CD4-positive, alpha-beta T cell treated with Interleukin-1 beta for 1 hour (primary cell): ENCODE measurements at places on chromosomes 1 and 21.
A peak's percentile ranks its signal among the peaks of the same experiment; 100 is the strongest.

DNA sequence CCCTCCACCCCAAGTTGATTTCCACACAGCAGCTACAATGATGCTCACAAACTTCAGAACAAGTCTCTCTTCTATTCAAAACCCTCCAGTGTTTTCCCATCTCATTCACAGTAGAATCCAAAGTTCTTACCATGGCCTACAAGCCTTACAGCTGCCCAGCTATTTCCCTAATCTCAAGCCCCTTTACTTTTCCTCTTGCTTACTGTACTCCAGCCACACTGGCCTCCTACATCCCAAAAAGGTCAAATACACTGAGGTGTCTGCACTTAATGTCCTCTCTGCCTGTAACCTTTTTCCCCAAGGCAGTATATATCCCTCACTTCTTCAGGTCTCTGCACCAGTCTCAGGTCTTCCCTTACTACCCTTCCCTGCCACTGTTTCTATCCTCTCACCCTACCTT, 2.6 kb downstream of the RAP1A start:
- DNase-seq, result no peak

DNA sequence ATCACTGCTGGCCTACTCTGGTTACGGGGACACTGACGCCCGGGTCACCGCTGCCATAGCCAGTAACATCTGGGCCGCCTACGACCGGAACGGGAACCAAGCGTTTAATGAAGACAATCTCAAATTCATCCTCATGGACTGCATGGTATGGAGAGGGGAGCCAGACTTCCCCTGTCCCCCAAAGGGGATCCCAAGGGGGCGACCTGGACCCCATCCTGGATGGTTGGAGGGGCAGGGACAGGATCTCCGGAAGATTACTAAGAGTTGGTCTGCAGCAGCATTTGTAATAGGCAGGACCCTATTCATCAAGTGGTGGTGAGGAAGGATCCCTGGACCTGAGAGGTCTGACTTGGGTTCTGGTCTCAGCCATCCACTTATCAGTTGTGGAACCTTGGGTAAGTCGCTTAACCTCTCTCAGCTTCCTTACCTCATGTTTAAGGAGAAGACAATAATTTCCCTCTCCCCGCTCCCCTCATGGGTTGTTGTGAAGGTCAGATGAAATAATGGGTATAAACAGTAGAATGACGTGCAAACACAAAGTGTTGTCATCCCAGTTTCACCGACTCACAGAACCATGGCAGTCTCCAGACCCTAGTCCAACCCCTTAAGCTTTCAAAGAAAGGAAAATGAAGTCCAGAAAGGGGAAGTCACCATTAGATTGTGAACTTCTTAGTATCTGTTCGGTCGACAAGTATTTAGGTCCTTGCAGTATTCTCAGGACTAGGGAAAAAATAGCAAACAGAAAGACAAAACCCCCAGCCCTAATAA, 883 bp downstream of the LAMTOR2 start:
- DNase-seq, result no peak

GRCh38 chr21:21232320-21232719, 234.1 kb downstream of the NCAM2 start:
- no peak for DNase-seq

DNA sequence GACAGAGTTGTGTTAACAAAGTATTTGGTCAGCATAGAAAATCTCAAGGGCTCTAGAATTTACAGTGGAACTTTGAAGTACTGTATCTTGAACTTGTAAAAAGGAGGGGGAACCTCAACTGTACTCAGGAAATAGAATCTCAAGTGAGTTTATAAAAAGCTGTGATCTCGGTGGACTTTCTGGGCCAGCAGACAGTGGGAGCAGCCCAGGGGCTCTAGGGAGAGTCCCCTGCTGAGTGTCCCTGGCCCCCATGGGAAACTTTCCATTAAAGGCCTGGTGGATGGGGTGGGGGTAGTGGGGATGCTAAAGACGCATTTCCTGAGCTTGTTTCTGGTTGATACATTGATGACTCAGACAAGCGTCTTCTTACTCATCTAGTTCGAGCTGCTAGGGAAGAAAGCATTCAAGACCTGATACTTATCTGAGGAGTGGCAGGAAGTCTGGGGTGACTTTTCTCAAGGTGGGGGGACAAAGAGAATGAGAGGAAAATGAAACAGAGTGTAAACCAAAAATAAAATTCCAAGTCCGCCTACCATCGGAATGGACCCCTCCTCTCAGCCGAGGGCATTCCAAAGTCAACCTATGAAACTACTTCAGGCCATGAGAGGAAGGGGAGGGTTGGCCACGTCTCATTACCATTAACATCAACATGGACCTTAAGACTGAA, 65.5 kb downstream of the NID1 start:
- peak; percentile 86 for DNase-seq

DNA sequence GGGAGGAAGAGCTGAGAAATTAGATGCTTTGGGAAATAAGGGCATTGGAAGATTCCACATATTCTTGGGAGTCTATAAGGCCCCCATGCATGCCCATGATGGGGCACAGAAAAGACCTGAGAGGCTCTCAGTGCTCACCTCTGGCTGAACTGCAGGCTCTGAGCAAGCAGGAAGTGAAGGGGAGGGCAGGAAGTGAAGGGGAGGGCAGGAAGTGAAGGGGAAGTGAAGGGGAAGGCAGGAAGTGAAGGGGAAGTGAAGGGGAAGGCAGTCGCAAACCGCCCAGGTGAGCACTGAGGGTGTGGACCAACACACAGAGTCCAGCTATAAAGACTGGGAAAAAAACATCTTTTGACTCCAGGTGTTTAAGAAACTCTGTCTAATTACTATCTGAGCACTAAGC, 3.5 kb downstream of the KRTAP10-9 start:
- DNase-seq, result peak; percentile 13

- no peak for DNase-seq
Measured at GRCh38 chr1:37724575-37724974, 32.3 kb downstream of the CDCA8 start.

DNA sequence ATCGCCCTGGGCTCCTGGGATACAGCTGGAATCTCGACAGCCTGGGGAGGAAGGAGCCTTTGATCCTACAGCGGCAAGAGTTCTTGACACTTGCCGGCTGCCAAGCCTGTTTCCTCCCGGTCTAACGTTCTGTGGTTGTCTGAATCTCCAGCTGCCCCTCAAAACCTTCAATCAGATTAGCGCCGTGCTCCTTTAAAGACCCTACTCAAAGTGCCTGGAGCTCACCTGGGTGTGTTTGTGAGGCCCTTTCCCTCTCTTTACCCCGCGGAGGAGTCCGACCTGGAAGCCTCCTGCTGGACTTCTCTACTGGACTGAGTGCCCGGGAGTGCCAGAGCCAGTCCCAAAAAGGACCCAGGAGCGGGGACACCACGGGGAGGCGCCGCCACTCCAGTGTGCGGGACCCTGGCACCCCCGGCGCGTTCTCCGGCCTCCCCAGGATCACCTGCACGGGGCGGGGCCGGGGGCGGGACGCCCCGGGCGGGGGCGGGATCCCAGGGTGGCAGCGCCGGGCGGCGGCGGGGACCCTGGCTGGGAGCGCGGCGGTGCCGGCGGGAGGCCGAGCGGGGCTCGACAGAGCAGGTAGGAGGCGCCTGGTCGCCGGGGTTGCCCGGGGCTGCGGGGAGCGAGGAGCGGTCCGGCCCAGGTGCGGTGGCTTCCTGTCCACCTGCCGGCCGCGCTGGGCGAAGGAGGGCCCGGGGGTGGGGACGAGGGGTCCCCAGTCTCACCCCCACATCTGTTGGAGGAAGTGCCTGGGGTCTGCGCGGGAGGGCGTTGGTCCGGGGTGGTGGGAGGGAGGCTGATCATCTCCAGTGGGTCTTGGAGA, at the start of gene NCMAP:
Gene NCMAP, plus strand, starts transcription at position 497 of the 823 bp plus-strand sequence. CDS start 39,344 bp downstream, outside the sequence.
- peak; percentile 39 for DNase-seq

DNA sequence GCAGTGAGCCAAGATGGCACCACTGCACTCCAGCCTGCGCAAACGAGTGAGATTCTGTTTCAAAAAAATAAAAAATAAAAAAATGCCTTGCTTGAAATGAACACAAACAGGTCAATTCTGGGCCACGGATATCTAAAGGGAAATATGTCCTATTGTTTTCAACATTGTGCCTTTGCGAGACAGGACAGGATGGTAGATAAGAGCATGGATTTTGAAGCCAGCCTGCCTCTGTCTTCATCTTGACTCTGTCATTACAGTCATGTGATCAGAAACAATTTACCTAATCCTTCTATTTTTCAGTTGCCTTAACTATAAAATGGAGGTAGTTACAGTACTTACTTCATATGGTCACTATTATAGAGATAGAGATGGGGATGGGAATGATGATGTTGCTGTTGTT, 56.7 kb upstream of the ZSWIM5 start:
- no peak for DNase-seq

DNA sequence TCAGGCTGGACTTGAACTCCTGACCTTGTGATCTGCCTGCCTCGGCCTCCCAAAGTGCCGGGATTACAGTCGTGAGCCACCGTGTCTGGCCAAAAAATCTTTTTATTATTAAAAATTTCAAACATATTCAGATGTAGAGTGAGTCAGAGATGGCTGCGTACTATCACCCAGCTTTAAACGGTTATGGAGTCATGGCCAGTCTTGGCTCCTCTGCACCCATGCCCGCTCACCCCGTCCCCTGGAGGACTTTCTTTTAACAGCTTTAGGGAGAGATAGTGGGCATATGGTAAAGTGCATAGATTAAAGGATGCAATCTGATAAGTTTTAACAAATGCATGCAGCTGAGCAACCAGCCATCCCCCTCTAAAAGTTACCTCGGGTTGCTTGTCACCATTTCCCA, 51.8 kb downstream of the TNFRSF8 start:
- DNase-seq, result no peak

GRCh38 chr1:225602590-225603206, 50.2 kb downstream of the ENAH start:
- DNase-seq, result no peak

DNA sequence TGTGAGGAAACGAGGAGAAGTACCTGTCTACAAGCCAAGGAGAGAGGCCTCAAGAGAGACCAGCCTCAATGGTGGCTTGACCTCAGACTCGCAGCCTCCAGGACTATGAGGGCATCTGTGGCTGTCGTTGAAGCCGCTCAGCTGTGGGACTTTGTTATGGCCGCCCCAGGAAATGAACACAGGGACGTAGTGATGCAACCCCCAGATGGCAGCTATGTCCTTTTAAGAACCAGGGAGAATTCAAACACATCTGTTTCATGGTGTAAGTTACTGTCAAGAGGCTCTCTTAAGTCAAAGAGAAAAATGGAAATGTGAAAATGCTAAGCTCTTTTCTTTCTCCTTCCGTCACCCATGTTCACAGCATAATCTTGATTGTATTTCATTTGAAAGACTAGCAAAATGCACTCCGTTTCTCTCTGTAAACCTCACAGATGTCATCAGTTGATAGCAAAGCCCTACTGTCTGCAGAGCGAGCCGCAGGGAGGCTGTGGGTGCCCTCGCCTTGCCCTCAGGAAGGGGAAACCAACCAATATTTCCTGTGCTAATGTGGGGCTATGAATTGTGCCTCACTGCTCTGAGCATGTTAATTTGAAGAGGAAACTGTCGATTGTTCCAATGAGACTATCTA, 21.3 kb downstream of the UBASH3A start:
- DNase-seq, result peak; percentile 77

DNA sequence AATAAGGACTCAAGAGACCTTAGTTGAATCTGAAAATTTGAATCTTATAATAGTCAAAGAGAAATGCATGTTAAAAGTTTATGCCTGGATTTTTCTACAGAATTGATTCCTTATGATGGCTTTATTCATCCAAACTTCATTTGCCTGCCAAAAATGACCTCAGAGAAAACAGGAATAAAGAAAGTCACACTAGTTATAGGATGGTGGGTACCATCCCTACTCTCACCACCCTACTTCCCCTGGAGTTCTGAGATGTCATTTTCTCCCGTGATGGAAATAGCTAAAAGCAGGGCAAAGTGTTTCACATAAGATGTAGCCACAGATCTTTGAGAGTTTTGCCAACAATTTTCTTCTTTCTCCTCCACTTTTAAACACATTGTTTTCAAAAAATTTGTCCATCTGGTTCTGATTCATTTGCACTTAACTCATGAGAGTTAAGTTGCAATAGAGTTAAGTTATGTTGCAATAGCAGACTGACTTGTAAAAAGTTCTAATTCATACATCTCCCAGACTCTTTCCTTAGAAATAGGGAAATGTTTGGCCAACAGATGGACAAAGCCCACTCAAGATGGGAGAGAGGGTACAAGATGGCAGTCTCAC, 384.6 kb downstream of the PLPP3 start:
- DNase-seq, result no peak

DNA sequence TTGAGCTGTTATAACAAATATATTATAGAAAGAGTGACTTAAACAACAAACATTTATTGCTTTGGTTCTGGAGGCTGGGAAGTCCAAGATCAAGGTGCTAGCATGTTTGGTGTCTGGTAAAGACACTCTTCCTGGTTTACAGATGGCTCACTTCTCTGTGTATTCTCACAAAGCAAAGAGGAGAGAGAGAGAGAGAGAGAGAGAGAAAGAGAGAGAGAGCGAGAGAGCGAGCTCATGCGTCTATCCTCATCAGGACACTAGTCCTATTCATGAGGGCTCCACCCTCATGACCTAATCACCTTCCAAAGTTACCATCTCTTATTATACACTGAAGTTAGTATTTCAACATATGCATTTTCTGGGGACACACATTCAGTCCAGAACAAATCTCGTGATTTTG, 32.7 kb upstream of the PCP4 start:
- DNase-seq, result no peak

DNA sequence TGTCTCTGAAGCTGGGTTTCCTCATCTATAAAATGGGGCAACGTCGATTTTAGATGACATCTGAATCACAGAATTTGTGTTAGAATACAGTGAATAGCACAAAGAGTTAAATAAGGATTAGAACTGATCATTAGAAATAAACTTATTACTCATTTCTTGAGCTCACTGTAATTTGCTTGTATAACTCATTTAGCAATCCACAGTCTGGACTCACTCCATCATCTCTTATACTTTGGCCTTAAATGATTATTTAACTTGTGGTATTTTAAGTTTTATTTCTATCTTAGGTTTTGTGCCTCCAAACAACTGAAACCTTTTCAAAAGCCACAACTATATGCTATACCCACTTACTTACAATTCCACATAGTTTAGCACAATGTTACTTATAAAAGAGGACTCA, 128.0 kb downstream of the CDC42BPA start:
- no peak for DNase-seq

GRCh38 chr1:185526344-185527307, 207.6 kb upstream of the HMCN1 start:
- no peak for DNase-seq

GRCh38 chr1:3653286-3653618, 936 bp downstream of the TP73 start:
- DNase-seq, result no peak

- no peak for DNase-seq
Measured at GRCh38 chr1:99758073-99758511, 8.3 kb downstream of the FRRS1 start.

GRCh38 chr1:100457683-100458082, 80.3 kb upstream of the GPR88 start:
- no peak for DNase-seq

DNA sequence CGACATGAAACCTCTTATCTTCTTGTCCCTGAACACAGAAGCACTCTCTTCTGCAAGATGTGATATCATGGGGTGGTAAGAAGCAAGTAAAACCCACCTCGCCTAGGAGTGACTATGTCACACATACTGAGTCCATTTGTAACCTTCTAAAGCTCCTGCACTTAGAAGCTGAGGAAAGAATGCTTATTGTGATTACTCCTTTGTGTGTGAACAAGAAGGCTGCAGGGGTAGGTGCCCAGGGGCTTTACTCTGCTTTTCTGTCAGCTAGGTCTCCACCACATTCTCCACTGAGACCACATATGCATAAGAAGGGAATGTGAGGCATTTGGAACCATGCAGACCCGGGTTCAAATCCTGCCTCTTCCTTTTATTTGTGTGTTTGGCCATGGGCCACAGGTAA, 144.3 kb downstream of the DMRTA2 start:
- DNase-seq, result no peak
